ENCODE measurements at places on chromosomes 7 and 10. TPM values are rescaled to one million over a fixed set of nuclear protein-coding genes. Genes with fewer than 3 reads are reported as not detected.

DNA sequence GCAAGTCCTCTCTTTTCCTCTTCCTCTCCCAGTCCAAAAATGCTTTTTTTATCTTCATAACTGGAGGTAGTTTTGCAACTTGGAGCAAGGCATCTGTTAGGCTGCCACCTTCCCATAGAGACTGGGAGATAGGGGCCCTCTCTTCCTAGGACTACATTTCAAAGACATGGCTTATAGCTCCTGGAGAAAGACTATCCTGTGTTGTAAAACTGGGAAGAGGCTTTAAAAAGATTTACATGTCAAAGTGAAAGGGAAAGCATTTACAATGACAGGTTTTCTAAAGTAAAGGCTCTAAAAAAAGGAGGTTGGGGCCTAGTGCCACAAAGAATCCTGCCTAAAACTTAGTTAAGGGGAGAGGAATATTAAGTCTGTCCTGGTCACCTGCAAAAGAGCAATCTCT lies 82.2 kb upstream of the SEMA3E start:
- H3K27me3 ChIP-seq: no peaks in the 10 kb centered on the region
- no peaks in the 10 kb centered on the region for H3K4me1 ChIP-seq
- H3K27ac ChIP-seq: no peak overlapping the region
- H3K36me3 ChIP-seq: no peaks in the 10 kb centered on the region

- no peaks in the 10 kb centered on the region for H3K36me3 ChIP-seq
- no peak overlapping the region for H3K27ac ChIP-seq
- H3K4me1 ChIP-seq: no peaks in the 10 kb centered on the region
Observed at GRCh38 chr10:86650151-86650550, 4.2 kb upstream of the OPN4 start.

DNA sequence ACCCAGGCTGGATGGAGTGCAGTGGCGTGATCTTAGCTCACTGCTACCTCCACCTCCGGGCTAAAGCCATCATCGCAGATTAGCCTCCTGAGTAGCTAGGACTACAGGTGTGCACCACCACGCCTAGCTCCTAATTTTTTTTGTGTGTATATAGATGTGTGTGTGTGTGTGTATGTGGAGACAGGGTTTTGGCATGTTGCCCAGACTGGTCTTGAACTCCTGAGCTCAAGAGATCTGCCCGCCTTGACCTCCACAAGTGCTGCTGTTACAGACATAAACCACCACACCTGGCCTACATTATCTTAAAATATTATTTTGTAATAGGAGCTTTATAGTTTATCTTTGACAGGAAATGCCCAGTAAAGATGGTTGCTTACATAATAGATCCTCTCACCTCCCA lies 25.0 kb downstream of the FOXP2 start:
- H3K27ac ChIP-seq: no peak overlapping the region
- H3K4me3 ChIP-seq: no peak overlapping the region
- no peaks in the 10 kb centered on the region for H3K36me3 ChIP-seq
- H3K4me1 ChIP-seq: no peaks in the 10 kb centered on the region
- DNase-seq: no peak

DNA sequence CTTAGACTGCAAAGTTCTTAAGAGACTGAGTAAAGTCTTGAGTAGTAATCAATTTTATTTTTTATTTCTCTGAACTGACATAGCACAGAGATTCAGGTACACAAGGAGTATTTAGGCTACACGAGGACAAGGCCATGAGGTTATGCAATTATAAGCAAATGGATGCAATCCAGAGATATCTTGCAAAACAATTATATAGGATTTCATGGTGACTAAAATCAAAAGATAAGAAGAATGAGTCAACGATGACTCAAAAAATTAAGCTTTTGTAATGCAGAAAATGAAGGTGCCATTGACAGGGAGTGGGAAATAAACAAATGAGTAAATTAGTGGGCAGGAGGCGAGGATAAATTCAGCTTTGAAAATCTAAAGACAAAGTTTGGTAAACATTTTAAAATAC lies 66.7 kb upstream of the MYO3A start:
- H3K4me1 ChIP-seq: no peaks in the 10 kb centered on the region
- H3K27me3 ChIP-seq: no peaks in the 10 kb centered on the region
- no peaks in the 10 kb centered on the region for H3K36me3 ChIP-seq
- no peak overlapping the region for H3K27ac ChIP-seq
- DNase-seq: no peak

GRCh38 chr10:14553448-14553847 lies 221.2 kb downstream of the FAM107B start:
- H3K27ac ChIP-seq: no peak overlapping the region
- no peak for DNase-seq
- H3K27me3 ChIP-seq: no peaks in the 10 kb centered on the region
- no peak overlapping the region for H3K4me3 ChIP-seq
- no peaks in the 10 kb centered on the region for H3K4me1 ChIP-seq
- H3K36me3 ChIP-seq: no peaks in the 10 kb centered on the region

DNA sequence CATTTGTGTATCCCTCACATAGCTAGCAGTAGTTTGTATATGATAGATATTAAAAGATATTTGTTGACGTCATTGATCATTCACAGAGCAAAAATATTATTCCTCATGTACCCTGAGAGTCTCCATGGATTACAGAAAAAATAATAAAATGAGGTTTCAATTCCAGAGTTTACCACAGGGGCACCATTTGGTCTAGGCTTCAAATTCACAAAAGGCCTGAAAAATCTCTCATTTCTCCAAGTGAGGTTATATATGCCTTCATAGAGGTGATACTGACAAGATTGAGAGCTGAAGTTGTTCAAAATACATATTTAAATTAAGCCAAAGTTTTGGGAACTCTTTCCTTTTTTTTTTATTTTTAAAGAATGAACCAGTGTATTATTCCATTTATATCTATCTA lies 52.7 kb downstream of the TMEM26 start:
- DNase-seq: no peak
- no peaks in the 10 kb centered on the region for H3K36me3 ChIP-seq
- no peaks in the 10 kb centered on the region for H3K4me1 ChIP-seq
- H3K4me3 ChIP-seq: no peak overlapping the region
- H3K27me3 ChIP-seq: no peaks in the 10 kb centered on the region
- no peak overlapping the region for H3K27ac ChIP-seq

DNA sequence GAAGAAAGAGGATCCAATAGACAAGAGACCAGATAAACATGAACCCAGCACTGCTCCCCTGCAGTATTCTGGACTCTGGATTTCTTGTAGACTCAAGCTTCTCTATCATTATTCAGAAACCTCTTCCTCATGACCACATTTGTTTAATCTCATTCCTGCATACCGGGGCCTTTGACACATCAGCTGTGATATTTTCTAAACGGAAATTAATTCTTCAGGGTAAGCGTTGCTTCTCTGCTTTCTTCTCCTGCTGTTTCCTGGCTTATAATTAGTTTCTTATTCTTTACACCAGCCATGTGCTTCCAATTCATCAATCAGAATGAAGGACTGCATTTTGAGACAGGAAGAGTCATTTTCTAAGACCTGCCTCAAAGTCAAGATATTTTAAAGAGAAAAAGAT lies 54.2 kb upstream of the TARP start:
- no peaks in the 10 kb centered on the region for H3K27me3 ChIP-seq
- no peaks in the 10 kb centered on the region for H3K4me1 ChIP-seq
- no peak for DNase-seq
- H3K4me3 ChIP-seq: no peak overlapping the region

DNA sequence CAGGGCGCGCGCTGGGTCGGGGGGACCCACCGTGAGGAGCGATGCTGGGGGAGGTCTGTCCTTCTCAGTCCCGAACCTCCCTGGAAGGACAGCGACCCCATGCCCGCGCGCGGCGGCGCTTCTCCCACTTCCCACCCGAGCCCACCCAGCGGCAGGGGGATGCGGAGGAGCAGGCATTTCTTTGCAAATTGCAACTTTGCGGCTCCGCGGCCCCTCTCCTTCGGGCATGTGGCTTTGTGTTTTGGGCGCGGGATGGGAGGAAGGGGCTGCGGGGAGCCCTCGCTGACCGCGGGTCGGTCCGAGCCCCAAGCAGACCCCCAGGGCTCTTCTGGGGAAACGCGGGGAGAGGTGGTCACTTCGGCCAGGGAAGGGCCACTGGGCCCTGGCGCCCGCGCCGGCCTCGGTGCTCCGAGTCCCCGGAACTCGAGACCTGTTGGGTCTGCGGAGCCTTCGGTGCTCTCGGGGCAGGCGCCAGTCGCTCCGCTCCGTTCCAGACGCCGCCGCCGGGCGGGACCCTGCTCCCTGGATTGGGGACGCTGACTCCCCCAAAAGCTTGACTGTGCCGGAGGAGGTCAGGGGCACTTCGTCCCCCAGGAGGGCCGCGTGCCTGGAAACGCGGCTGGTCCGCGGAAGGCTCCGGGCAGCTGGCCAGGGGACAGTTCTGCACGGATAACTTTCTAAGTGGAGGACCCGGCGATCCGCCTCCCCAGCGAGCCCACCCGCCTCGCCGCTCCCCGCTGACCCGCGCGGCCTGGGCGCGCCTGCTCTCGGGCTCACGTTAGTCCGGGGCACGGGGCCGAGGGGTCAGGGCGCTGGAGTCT lies 164.2 kb upstream of the DPP6 start:
- no peak overlapping the region for H3K27ac ChIP-seq
- no peaks in the 10 kb centered on the region for H3K36me3 ChIP-seq
- H3K27me3 ChIP-seq: no peaks in the 10 kb centered on the region
- no peak for DNase-seq

- H3K27me3 ChIP-seq: no peaks in the 10 kb centered on the region
- H3K4me1 ChIP-seq: peaks cover 19% of the 10 kb centered on the region
- DNase-seq: no peak
- H3K4me3 ChIP-seq: no peak overlapping the region
- no peak overlapping the region for H3K27ac ChIP-seq
Observed at GRCh38 chr10:95796504-95796903, 40.5 kb downstream of the ENTPD1 start.

The MSANTD7 gene
- total RNA-seq: 0.64 TPM

The ZCWPW1 gene
- not detected for total RNA-seq

Data from ascending aorta (tissue), 2 donors.